ENCODE measurements at places on chromosomes 5 and 9.

GRCh38 chr9:117268847-117269446, 145.9 kb downstream of the ASTN2 start:
- DNase-seq, result no peak

GRCh38 chr5:132363431-132364112, 5.9 kb upstream of the SLC22A5 start:
- peak; percentile 71 for DNase-seq

DNA sequence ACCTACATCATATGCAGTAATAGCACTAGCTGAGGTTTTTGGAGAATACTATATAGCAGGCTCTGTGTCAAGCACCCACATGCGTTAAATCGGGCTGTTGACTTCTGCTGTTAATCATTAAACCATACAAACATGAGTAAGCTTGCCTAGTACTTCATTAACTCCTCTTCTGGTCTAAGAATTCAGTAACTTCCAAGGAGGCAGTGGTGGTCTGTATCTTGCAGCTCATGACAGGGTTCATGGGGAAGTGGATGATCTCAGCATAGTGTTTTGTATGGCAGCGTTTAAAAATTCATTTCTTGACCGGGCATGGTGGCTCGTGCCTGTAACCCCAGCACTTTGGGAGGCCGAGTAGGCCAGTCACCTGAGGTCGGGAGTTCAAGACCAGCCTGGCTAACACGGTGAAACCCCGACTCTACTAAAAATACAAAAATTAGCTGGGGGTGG, at the start of gene HAVCR1:
Gene HAVCR1 (minus strand): TSS at position 24 of the 447 bp plus-strand sequence. CDS start 1,173 bp downstream, outside the sequence.
- DNase-seq, result no peak

- DNase-seq, result no peak
Measured at GRCh38 chr5:76579166-76579937, 43.9 kb downstream of the F2RL2 start.

DNA sequence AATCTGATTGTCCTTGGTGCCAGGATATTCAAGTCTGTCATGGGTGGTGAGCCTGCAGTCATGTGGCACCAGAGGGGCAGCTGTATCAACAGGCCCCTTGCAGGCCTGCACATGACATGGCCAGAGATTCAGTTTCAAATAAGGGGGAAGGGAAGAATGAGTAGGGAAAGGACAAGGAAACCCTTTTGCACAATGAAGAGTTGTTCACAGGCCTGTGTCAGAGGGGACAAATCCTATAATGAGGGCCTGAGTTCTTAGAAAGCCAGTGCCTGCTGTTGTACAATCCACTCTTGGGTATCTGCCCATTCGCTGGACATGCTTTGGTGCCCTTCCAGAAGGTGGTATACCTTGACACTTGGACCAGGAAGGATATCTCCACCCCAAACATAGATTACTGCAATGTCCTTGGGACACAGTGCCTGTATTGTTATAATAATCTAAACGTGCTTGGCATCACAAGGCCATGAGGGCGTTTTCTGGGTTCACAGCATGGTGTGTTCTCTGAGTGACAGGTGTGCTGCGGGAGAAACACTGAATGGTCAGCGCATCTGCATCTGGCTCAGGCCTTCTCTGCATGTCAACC, 1.9 kb upstream of the TMEM171 start:
- DNase-seq, result no peak

DNA sequence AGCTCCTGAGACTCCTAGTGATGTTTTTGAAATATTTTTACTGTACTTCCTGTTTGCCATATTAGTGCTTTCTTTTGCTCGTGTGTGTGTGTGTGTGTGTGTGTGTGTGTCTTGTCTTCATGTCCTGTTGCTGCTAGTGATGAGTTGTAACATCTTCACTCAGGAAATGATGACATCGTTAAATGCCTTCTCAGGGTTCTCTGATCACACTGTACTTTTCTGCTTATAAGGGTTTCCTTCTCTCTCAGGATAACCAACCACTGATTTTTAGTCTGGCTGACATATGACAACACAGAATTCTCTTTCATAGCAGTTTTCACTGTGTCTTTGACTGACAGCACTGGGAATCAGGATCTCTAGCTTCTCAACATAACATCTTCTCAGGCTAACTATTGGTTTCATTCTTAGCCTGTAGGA, 16.1 kb downstream of the SV2C start:
- DNase-seq, result no peak

- DNase-seq, result no peak
Measured at GRCh38 chr5:4625206-4625896, 514.8 kb upstream of the ADAMTS16 start.

DNA sequence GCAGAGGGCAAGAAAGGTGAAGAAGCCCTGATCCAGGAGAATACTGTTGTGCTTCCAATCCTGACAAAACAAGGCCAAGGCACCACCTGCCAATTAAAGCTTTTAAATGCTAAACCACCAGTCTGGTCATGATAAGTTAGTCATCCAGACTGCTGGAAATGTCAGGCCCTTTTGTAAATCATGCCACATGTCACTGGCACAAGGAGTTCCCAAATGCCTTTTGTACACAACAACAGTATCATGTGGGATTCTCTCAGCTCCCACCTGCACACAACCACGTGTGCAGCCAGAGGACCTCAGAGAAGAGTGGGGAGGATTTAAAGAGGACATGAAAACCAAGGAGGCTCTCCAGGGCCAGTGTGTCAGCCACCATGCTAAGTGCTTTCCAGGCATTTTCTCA, 99.3 kb downstream of the CDK5RAP2 start:
- DNase-seq, result peak; percentile 54

DNA sequence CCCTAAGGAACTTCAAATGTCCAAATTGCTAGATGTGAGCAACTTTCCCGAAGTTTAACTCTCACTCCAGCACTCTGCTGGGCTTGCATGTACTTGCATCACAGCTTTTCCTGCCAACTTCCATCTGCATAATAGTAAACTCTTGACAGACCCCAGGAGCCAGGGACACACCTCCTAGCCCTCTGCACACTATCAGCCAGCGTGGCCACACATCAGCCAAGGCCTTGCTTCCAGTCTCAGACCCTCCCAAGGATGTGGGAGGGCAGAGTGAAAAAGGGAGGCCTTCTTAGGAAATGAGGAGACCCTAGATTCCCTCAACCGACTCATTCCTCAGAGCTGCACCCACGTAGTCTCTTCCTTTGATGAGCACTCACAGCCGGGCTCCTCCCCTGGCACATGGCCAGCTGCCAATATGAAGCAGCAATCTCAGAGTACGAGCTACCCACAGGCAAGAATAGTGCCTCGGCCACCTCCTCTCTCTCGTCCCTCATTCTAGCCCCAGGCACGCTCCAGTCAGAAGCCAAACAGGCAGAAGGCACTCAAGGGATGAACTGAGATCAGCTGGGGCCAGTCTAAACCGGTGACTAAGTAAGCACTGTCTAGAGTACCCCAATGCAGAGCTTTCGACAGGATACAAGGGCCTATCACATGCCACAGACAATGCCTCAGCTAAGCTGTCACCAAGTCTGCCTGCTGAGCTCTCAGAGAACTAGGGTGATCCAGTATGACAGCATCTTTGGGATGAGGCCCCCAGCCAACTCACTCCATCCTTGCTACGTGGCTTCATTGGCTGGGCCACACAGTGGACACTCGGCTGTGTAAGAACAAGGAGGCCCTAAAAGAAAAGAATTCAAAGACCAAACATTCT, 2.3 kb downstream of the P4HA2 start:
- peak; percentile 62 for DNase-seq

DNA sequence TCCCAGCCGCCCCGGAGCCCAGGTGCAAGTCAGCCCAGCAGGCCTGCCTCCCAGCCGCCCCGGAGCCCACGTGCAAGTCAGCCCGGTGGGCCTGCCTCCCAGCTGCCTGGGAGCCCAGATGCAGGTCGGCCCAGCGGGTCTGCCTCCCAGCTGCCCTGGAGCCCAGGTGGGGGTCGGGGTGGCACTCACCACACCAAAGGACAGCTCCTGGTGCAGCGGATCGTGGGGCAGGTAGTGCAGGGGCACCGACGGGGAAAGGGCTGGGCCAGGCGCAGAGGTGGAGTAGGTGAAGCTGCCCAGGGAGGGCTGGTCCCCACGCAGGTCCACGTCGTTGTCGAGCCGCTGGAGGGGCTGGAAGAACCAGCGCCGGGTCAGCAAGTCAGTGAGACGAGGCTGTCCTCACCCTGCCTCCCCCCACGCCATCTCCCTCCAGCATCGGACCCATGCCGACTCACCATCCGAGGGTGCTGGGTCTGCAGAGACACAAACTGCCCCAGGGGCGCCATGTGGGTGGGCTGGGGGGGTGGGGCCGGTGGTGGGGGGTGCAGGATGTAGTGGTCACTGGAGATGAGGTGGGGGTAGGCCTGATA, 6.7 kb downstream of the RNF44 start:
- DNase-seq, result no peak

GRCh38 chr5:143791848-143792731, 19.9 kb upstream of the HMHB1 start:
- DNase-seq, result peak; percentile 43

DNA sequence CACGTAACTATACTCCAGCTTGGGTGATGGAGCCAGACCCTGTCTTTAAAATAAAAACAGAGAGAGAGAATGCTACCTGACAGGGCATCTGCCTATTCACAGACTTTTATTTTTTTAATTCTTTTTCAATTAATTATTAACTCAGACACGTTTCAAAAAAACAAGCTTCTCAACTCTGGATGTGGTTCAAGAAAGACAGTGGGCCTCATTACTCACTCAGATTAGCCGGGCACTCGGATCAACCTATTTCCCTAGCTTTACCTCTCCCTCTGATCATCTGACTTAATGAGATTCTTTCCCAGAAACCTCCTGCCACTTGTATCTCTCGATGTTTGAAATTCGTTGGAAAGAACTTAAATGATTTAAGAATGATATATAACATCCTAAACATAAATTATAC, 134.1 kb downstream of the TRPM6 start:
- no peak for DNase-seq

- no peak for DNase-seq
Measured at GRCh38 chr9:132622159-132622558, 39.8 kb downstream of the BARHL1 start.
